ENCODE measurements at places on chromosomes 7 and 10.

GRCh38 chr7:64787295-64787694, 6.9 kb upstream of the ZNF138 start:
- DNase-seq, result no peak

DNA sequence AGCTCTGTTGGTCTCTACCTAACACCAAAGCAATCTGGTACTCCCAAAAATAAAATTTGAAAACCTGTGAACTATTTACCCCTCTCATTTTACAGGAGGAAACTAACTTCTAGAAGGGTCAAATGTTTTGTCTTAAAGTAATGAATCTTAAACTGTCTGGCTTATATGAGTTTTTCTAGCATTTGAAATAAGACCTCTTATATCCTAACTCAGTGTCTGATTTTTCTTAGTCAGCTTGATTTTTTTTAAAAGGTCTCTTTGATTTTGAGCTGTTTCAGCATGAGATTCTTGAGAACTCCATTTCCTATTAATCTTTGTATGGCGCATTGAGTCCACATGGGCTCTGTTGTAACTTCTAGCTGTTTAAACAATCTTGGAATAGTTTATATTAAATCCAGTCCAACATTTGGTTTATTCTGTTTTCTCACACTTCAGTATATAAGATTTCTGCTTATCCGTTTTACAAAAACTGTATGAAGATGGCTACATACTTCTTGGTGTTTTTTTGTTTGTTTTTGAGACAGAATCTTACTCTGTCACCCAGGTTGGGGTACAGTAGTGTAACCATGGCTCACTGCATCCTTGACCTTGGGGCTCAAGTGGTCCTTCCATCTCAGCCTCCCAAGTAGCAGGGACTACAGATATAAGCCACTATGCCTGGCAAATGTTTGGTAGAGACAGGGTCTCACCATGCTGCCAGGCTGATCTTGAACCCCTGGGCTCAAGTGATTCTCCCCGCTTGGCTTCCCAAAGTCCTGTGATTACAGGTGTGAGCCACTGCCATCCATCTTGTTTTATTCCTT, 91.1 kb downstream of the PPP1R9A start:
- DNase-seq, result no peak

GRCh38 chr7:105521027-105521716, 899 bp downstream of the PUS7 start:
- DNase-seq, result peak; percentile 80

DNA sequence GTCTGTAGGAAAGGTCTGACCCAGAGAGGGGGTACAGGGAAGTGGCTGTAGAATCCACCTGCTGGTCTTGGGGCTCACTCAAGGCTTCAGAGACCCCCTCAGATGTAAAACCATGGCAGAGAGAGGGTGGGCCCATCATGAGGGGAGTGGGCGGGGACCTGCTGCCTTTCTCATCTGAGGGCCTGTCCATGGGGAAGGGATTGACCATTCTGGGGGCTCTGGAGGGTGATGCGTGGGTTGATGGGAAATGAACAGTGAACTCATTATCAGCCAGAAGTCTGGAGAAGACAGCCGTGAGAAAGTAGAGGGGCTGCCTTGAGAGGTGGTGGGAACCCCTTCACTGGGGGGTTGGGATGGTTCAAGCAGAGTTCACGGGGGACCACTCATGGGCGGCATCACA, 66.8 kb downstream of the MINDY4 start:
- no peak for DNase-seq

- DNase-seq, result no peak
Observed at GRCh38 chr7:22120391-22121053, 174.8 kb upstream of the CDCA7L start.

- peak; percentile 42 for DNase-seq
Observed at GRCh38 chr7:103065667-103066066, 8.9 kb downstream of the FBXL13 start.

DNA sequence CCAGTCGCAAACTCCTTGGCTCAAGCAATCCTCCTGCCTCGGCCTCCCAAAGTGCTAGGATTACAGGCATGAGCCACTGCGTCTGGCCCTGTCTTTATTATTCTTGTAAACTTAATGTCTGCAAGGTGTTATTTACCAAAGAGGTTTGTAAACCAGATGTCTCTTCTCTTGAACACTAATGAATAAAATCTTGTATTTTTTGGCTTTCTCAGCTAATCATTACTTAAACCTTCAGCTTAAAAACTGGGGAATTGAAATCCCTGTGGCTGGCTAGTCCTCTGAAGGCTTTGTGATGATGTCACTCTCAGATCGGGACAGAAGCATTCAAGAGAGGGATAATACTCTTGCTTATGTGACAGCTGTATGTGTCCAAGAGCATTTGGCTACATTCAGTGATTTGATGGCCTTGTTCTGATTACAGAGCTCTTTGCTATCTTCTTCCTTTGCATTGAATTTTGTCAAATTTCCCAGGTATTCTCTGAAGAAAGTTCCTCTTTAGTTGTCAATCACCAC, 130.3 kb downstream of the BICC1 start:
- DNase-seq, result no peak

GRCh38 chr7:81173766-81174281, 255.0 kb upstream of the SEMA3C start:
- no peak for DNase-seq

DNA sequence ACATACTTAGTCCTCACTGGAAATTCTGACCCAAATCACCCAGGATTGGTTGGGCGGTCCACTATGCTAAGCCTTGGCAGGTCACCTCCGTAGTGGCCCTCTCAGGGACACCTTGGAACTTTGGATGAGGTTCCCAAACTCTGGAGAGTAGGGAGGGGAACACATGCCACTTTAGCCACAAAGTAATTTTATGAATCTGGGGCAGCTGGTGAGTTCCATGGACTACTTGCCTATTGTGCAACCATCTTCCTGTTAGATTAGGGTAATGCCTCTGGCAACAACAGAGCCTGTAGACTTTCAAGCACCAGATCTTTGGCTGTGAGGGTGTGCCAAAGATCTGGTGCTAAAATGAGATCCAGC, 77.7 kb downstream of the ITGB8 start:
- DNase-seq, result no peak

DNA sequence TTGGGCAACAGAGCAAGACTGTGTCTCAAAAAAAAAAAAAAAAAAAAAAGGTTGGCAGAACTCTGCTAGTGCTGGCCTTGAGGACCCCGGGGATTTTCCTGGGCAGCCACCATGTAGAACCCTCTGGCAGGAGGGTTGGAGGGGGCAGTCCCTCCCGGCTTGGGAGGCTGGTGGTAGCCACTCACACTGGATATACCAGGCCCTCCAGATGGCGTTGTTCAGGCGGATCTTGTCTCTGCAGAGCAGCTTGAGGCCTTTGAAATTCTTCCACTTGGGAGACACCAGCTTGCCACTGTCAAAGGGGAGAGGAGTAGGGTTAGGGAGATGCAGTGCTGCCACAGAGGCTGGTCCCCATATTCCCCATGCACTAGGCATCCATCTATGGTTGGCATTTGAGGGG, 8.4 kb downstream of the MLXIPL start:
- no peak for DNase-seq

DNA sequence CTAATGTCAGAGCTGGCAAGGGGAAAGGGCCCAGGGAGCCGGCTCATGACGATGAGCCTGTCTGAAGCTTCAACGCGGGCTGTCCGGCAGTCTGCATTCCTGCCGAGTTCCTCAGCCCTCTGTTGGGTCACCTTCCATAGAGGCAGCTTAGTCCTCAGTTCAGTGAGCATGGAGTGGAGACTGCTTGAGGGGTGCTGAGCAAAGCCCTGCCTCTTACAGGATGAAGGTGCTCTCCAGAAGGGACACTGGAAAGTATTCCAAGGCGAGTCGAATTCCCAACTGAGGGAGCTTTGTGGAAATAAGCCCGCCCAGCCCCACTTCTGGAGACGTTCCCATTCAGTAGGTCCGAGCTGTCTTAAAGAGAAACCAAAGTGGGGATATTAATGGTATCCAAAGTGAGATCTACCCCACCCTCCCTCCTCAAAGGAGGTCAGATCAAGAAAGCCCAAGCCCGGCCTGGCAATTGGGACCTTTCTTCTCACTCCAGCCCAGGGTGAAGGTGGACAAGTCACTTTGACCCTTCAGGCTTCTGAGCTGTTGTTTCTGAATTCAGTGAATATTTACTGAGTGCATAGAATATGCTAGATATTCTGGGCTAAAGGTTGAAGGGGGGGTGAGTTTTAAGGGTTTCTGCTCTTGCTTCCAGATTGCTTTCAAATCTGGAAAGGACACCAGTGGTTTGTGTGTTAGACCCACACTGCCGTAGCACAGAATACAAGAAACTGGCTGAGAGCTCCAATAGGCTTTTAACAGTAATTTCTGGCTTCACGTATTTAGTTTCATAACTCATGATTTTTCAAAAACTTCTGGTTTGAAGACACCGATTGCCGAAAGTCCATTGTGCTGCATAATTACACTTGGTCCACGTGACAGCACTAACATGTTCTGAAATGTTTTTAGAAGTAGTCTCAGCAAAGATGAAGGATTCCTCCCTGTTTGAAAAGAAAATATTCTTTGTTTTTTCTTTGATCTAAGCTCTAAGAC, 3.5 kb downstream of the EGFR start:
- no peak for DNase-seq

- no peak for DNase-seq
Observed at GRCh38 chr7:23700046-23700445, 10.0 kb upstream of the STK31 start.

DNA sequence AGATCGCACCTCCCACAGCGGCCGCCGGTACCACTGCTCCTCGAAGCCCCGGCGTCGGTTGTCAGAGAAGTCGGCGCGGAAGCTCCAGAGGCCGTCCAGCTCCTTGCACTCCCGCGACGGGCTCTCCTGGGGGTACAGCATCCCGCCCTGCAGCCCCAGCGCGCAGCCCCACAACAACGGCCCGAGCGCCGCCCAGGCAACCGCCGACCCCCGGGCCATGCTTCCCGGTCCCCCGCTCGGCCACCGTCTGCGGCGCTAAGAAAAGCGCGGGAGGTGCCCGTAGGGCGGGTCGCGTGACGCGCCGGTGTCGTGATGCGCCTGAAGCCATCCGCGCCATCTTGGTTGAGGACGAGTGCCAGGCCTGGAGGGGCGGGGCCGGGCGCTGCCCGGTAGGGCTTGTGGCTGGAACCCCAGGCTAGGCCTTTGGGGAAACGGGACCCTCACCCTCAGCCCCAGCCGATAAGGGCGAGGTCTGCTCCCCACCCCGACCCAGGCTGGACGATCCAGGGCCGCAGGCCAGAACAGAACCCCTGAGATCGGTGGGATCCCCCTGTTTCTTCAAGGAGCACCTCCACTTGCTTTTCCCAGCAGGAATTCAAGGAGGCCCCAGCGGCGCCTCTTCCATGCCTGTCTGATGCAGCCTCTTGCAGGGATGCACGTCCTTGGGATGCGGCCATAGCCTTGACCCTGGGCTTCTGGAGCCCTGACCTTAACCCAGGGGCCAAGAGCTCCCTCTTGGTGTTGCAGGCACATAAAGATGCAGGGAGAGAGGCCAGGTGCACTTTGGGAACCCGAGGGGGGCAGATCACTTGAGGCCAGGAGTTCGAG, at the start of gene GUSB:
TSS of gene GUSB (minus strand) at position 249 of the 828 bp plus-strand sequence. CDS start at position 219, 30 bp downstream.
- peak; percentile 92 for DNase-seq

DNA sequence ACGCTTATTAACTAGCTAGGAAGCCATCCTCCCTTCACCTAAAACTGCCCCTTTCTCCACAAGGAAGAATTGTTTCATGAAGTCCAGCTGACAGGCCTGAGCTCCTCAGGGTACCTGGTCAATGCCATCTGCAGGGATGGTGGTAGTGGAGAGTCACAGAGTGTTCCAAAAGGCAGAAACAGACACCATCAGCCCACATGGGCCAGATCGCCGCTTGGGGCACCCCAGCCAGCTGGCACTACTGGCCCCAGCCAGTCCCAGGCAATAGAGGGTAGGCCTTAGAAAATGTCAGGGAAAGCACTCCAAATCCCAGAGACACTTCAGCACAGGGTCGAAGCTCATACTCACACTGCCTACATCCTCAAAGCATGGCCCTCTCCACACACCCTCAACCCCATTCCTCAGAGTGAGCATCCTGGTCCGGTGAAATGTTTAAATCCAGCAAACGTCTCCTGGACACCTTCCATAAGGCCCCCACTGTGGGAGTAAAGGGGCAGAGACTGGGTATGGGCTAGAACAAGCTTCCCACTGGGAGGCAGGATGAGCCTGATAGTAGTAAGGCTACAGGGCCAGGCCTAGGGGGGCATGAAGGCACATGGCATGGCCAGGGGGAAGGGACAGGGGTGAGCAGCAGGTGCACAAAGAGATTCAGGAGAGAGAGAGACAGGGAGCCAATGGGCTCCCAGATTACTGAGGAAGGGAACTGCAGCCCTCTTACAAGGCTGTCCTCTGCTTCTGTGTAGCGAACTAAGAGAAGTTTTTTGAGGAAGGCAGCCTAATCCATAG, 1.9 kb downstream of the LRRC20 start:
- no peak for DNase-seq

- no peak for DNase-seq
Observed at GRCh38 chr7:47361236-47361635, 220.7 kb downstream of the TNS3 start.
